ENCODE measurements at places on chromosomes 7 and 10. TPM values are rescaled to one million over a fixed set of nuclear protein-coding genes. Genes with fewer than 3 reads are reported as not detected.

DNA sequence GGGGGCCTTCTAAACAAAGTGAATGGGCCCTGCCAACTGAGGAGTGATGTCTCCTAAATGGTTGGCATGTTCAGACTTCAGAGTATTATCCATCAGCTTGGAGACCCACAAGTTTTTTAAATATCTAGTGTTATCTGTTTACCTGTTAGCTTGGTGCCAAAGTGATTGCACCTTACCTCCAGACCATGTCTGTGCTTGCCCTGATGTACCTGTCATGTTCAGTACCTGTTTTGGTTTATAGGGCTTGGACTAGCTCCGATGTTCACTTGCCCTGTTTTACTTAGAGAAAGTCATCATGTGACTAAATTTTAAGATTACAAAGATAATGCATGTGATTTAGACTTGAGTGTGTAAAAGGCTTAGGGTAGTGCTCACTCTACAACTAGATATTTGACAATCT lies 67.7 kb downstream of the CNNM2 start:
- H3K4me1 ChIP-seq, result no peaks in the 10 kb centered on the region
- H3K27me3 ChIP-seq, result no peaks in the 10 kb centered on the region
- H3K27ac ChIP-seq, result no peak overlapping the region
- DNase-seq, result no peak
- no peaks in the 10 kb centered on the region for H3K36me3 ChIP-seq
- no peak overlapping the region for H3K4me3 ChIP-seq

DNA sequence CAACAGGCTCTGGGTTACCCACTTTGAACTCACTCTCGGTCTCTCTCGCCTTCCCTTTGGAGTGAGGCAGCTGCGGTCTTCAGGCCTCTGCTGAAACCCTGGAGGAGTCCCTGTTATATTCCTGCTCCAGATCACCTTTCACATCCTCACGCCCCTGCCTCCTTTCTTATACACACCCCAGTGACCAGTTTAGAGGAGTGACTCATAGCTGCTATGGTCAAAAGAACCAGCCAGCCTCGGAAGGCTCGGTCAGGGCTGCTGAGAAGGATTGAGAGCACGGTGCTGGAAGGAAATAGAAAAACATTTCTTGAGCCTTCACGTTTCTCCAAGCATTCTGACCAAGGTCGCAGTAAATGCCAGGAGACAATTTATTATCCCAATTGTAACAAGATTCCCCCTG lies 28.3 kb upstream of the SVOPL start:
- DNase-seq, result no peak
- H3K4me1 ChIP-seq, result no peaks in the 10 kb centered on the region
- no peaks in the 10 kb centered on the region for H3K27me3 ChIP-seq
- no peaks in the 10 kb centered on the region for H3K36me3 ChIP-seq

- H3K27me3 ChIP-seq, result no peaks in the 10 kb centered on the region
- H3K4me1 ChIP-seq, result no peaks in the 10 kb centered on the region
- no peak overlapping the region for H3K4me3 ChIP-seq
- no peak for DNase-seq
- no peaks in the 10 kb centered on the region for H3K36me3 ChIP-seq
Measured at GRCh38 chr10:92126100-92126650, 164.7 kb downstream of the CPEB3 start.

- no peak overlapping the region for H3K27ac ChIP-seq
- H3K4me3 ChIP-seq, result peak overlapping the region; percentile 57
- H3K27me3 ChIP-seq, result peaks cover 64% of the 10 kb centered on the region
- H3K4me1 ChIP-seq, result peaks cover 41% of the 10 kb centered on the region
Measured at GRCh38 chr10:101772895-101773761, 2.8 kb downstream of the FGF8 start.

DNA sequence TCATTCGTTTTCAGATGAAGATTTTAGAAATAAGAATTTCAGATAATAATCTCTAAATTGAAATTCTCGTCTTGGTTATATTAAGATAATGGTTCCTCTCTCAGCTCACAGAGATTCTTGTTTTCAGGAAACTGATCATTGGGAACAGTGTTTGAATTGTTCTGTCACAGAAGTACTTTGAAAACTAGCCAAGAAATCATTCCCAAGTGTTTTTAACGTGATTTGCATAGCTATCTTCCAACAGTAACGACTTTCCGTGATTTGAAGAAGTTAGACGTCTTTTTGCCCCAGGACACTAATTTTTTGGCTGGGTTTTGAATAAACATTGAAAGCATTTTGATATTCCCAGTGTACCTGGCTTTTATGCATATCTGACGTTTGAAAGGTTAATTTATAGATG lies 116.0 kb downstream of the CDCA7L start:
- no peak overlapping the region for H3K4me3 ChIP-seq
- DNase-seq, result no peak
- H3K27me3 ChIP-seq, result no peaks in the 10 kb centered on the region
- no peaks in the 10 kb centered on the region for H3K4me1 ChIP-seq

DNA sequence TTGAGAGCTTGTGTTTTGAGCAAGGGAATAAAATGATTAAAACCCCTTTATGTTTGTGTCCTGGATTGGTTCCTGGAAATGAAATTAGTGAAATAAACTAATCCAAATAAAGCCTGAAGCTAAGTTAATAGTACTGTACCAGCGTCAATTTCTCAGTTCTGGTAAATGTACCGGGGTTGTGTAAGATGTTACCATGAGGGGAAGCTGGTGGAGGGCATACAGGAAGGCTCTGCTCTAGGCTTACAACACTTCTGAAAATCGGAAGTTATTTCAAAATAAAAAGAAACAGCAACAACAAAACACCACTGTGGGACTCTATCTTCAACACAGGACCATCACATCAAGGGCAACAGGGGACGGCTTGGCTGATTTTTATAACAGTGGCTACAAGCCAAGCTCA lies 257.0 kb downstream of the CREB5 start:
- no peaks in the 10 kb centered on the region for H3K36me3 ChIP-seq
- no peak overlapping the region for H3K4me3 ChIP-seq
- H3K27ac ChIP-seq, result no peak overlapping the region
- H3K27me3 ChIP-seq, result no peaks in the 10 kb centered on the region

DNA sequence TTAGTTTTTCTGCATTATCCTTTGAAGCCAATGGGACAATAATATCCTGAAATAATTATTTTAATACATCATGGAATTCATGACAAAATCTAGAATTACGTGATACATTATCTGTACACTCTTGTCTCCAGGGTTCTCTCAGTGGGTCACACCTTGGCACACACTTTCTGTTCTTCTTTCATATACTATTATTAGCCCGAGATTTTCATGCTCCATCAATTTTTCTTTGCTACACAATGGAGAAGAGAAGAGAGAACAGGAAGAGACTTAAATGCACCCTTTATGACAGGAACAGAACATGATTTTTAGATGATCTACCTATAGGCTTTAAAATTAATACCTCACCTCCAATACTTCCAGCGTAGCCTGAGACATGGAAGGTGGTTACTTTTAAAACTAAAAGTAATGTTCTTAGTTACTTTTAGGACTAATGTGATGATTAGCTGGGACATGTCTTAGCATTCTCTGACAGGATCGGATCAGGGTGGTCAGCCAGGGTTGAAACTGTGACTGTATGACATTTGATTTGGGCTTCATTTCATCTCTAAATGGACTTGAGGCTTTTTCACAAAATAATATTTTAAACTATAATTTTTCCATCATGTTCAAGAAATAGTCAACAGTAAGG lies 148.2 kb upstream of the WNT16 start:
- H3K4me3 ChIP-seq, result no peak overlapping the region
- H3K36me3 ChIP-seq, result no peaks in the 10 kb centered on the region
- no peaks in the 10 kb centered on the region for H3K27me3 ChIP-seq
- H3K27ac ChIP-seq, result no peak overlapping the region
- DNase-seq, result no peak

DNA sequence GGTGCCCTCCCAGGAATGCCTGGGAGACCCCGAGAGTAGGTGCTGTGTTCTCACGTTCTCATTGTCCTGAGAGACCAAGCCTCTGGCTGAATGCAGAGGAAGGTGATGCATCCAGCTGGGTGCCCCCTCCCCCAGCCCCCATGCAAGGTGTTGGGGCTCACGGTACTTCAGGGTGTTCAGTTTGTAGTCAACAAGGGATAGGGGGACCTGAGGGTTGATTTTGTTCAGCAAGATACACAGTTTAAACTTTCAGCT lies 60.4 kb upstream of the DUSP5 start:
- H3K27me3 ChIP-seq, result no peaks in the 10 kb centered on the region
- H3K36me3 ChIP-seq, result no peaks in the 10 kb centered on the region
- no peak overlapping the region for H3K4me3 ChIP-seq
- no peaks in the 10 kb centered on the region for H3K4me1 ChIP-seq
- no peak for DNase-seq
- no peak overlapping the region for H3K27ac ChIP-seq

DNA sequence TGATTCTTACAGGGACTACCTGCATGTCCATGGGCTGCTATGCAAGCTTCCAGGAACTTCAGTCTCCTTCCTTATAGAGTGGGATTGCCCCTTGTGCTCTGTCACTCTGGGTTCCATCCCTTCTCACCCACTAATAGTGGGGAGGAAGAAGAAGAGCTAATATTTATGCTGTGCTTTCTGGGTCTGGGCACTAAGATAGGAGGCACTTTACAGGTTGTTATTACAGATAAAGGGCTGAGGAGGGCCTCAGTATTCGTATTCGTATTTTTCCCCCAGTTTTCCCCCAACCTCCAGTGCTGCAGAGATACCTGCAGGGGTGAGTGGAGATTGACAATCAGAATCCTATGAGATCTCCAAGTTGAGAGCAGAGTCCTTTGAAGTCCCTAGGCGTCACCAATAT lies 14.2 kb downstream of the HK1 start:
- H3K4me1 ChIP-seq, result peaks cover 6% of the 10 kb centered on the region
- H3K4me3 ChIP-seq, result no peak overlapping the region
- H3K27ac ChIP-seq, result no peak overlapping the region
- no peaks in the 10 kb centered on the region for H3K36me3 ChIP-seq

DNA sequence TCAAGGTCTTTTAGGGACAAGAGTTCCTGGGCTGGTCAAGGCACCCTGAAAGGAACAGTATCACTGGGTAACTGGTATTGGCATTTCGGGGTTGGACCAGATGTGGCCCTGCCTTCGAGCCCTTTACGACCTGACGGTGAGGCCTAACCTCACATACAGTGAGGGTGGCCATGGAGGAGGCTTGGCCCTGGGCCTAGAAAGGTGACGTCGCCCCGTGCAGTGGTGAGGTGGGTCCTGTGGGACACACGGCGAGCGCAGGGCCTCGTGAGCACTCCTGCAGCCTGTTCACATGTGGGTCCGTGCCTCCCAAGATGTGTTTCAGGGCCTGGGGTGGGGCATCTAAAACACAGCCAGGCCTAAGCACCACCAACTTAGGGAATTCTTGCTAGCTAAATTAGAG lies 36.1 kb downstream of the CRHR2 start:
- no peak overlapping the region for H3K4me3 ChIP-seq
- no peaks in the 10 kb centered on the region for H3K27me3 ChIP-seq
- peaks cover 13% of the 10 kb centered on the region for H3K4me1 ChIP-seq
- no peak for DNase-seq

GRCh38 chr7:156947120-156947843 lies 2.2 kb upstream of the NOM1 start:
- no peaks in the 10 kb centered on the region for H3K27me3 ChIP-seq
- peaks cover 26% of the 10 kb centered on the region for H3K4me1 ChIP-seq
- no peaks in the 10 kb centered on the region for H3K36me3 ChIP-seq
- H3K4me3 ChIP-seq, result no peak overlapping the region
- no peak for DNase-seq

DNA sequence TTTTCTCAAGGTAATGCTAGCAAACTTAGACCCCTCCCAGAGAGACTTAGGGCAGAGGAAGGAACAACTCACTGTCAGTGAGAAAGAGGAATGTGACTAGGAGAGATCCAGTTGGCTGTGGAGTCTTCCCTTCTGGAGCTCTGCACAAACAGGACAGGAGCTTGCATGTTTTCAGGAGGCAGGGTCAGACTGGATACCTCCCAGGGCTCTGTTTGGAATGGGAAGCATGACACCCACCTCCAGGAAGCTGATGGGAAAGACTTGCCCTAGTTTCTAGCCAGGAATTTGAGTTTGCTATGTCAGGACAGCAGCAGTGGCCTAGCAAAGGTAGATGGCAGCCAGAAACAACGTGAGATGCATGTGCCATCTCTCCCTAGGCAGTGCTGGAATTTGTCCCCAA lies 40.6 kb downstream of the GHRHR start:
- DNase-seq, result no peak
- no peak overlapping the region for H3K4me3 ChIP-seq
- H3K27me3 ChIP-seq, result no peaks in the 10 kb centered on the region
- H3K27ac ChIP-seq, result no peak overlapping the region
- H3K36me3 ChIP-seq, result no peaks in the 10 kb centered on the region

GRCh38 chr7:120054376-120055100 lies 218.4 kb upstream of the KCND2 start:
- no peak for DNase-seq
- H3K4me3 ChIP-seq, result no peak overlapping the region
- H3K27ac ChIP-seq, result no peak overlapping the region
- H3K36me3 ChIP-seq, result no peaks in the 10 kb centered on the region
- no peaks in the 10 kb centered on the region for H3K27me3 ChIP-seq

GRCh38 chr7:39357648-39358047 lies 208.6 kb upstream of the YAE1 start:
- H3K4me3 ChIP-seq, result no peak overlapping the region
- no peaks in the 10 kb centered on the region for H3K36me3 ChIP-seq
- peak; percentile 78 for DNase-seq
- peaks cover 37% of the 10 kb centered on the region for H3K4me1 ChIP-seq

DNA sequence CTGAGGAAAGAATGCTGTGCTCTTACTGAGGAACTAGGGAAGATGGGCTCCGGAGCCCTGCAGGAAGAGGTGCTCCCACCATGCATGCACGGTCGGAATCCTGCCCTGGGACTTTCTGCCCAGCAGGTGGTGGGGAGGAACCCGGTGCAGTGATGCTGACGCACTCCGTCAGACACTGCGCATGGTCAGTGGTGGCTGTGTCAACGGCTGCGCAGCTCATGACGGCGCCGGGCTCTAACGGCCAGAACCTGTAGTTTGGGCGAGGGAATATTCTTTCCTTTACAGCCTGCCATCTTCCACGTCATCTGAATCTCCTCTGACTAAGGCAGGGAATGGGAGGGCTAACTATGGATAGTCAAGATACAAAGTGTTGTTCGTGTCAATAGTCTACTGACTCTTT lies 189.2 kb upstream of the MGMT start:
- H3K27ac ChIP-seq, result no peak overlapping the region
- DNase-seq, result no peak
- H3K27me3 ChIP-seq, result no peaks in the 10 kb centered on the region
- no peaks in the 10 kb centered on the region for H3K36me3 ChIP-seq
- H3K4me3 ChIP-seq, result no peak overlapping the region

Gene TAC1
- 8.7 TPM for total RNA-seq

Gene TUBAL3
- not detected for total RNA-seq

Gene ASL
- total RNA-seq, result 40.0 TPM

Gene COMMD3
- total RNA-seq, result 2.5 TPM

Gene MAT1A
- total RNA-seq, result 6.5 TPM

Gene SFXN3
- total RNA-seq, result 3.8 TPM

Gene ANKRD1
- total RNA-seq, result not detected

Gene RARRES2
- total RNA-seq, result 169 TPM

Gene CH25H
- total RNA-seq, result 0.47 TPM

Gene PKD2L1
- total RNA-seq, result not detected

Gene PLEKHA8
- total RNA-seq, result 44.9 TPM

Gene SP4
- 36.7 TPM for total RNA-seq

All from GM23338 (cell line).